Stimulated activated CD8-positive, alpha-beta memory T cell treated with anti-CD3 and anti-CD28 coated beads, Interleukin-4, amount 100 ng/mL, for 4 hours (primary cell): ENCODE measurements at places on chromosomes 5 and 9.

DNA sequence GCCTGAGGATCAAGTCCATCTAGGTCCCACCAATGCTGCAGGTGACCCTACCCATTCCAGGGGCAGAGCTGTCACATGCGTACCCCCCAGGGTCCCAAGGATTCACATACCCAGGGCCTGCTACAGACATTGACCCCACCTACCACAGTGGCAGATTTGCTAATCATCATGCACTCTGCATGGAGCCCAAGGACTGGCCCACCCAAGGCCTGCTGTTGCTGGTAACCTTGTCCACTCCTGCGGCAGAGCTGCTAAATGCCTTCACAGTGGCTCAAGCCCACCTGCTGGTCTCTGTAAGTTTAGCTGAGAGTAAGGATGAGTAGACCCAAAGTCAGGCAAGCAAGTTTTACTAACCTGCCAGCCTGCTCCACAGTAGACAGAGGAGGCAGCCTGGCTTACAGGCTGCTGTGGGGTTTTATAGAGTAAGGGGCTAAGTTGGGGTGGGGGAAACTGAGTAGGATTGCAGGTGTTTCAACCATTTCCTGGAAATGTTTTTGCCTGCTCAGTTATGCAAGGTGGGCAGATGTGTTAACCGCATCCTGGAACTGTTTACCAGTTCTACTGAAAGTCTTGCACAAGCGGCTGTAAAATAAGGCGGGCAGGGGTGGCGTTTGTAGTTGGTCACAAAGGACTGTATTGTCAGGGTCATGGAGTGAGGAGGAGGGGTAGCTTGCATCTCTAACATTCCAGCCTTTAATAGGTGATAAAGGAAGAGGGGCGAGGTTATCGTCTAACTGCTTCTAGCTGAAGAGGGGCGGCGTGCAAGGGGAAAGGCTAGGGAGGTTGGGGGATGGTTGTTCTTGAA is 2163.5 kb upstream of the WWC1 start:
- DNase-seq: no peak

DNA sequence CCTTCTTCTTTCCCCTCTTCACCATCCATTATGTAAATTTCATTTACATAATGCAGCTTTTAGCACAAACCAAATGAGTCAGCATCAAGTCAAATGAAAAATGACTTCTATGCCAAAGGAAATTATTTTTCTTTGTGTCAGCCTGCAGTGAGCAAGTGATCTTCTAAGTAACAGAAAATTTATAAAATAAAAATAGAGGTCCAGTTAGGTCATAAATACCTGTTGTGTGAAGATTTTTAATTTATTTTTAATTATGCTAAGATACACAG is 16.7 kb upstream of the THG1L start:
- DNase-seq: no peak

DNA sequence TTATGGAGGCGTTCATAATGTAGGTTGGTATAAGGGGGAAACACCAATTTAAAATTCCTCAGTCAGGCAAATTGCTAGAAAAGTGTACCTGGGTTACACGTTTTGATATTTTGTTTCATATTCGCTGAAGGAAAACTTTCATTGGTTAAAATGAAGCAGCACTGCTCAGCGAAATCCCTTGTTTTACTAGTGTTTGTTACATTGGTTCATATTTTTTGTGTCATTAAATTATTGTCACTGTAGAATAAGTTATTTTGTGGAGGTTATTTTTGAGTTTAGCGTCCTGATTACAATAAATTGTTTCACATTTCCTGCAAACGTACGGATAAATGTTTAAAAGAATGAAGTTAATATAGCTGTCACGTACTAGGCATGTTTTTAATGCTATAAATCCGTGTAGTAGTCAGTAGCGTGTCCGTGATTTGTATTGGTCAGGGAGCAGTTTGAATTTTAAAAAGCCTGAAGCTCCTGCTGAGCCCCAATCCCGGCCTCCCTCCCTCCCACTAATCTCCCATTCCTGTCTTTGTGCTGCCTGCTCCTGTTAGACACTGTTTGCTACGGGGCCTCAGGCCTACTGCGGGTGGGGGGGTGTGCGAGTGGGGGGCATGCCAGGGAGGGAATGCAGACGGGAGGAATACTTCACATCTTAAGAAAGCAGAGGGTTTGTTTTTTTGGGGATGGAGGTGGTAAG is 2.0 kb downstream of the NIPBL start:
- DNase-seq: no peak

DNA sequence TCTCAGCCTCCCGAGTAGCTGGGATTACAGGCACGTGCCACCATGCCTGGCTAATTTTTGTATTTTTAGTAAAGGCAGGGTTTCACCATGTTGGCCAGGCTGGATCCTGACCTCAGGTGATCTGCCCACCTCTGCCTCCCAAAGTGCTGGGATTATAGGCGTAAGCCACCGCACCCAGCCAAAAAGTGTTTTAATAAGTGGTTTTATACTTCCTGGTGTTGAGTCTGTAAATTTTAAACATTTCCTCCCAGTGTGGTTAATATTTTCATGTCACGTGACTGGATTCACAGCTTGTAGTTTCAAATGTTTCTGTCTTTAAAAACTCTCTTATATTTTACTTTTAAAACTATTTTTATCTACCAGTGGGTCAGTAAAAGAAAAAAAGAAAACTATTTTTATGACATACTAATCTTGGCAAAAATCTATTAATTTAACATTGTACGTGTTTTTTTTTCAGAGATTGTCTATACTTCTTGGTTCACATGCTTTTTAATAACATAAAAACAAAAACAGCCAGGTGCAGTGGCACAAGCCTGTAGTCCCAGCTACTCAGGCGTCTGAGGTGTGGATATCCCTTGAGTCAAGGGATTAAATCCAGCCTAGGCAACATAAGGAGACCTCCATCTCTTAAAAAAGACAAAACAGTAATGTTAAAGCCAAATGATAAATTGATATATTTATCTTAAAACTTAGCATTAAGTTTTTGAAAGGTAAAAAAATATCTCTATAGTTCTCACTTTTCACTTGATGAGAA is 117.1 kb downstream of the DMXL1 start:
- DNase-seq: no peak

DNA sequence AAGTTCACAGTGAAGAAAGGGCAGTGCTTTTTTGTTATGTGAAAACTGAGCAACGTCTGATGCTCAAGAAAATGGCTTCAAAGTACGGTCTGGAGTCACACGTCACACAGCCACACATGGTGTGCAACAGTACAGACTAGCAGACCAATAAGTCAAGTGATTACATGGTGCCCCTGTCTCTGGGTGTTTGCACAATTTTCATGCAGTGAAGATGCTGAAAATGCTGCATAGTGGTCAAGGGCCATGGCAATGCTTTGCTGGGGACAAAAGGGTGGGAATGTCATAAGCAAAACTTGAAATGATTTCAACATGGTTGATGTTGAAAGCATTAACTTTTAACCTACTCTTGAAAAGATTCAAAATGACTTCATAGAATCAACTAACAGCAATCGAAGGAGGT is 231.2 kb downstream of the EBF1 start:
- no peak for DNase-seq

- DNase-seq: no peak
Observed at GRCh38 chr9:33489066-33489465, 15.3 kb upstream of the NOL6 start.

GRCh38 chr9:121924700-121925099 is 168.4 kb downstream of the TTLL11 start:
- no peak for DNase-seq

DNA sequence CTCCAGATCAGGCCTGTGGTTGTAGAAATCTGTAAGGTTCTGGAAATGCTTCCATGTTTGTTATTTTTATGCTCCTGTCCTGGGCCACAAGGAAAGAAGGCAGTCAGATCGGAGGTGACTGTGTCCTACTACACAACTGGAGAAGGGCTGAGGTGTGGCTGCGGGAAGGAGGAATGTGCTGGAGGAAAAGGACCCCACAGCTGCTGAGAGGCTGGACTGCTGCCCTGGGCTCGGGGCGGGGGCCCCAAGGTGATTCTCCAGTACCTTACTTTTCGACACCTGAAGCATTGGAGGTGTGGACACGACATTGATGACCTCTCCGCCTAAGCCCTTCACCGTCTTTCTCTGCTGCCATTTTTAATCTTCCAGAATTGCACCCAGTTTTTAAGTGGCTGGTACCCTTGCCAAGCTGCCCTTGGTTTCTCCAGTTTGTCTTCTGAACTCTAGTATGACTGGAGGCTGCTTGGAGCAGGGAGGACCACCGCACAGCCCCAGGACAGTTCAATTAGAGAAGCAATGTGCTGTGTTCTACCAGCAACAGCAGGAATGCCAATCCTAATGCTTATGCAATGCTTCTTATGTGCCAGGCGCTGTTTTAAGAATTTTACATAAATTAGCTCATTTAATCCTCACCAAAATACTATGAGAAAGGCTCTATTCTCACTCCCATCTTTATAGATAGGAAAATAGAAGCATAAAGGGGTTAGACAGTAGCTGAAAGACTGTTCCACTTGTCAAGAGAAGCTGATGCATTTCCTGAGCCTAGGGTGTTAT is 13.5 kb upstream of the ANKRD33B start:
- no peak for DNase-seq

- no peak for DNase-seq
Observed at GRCh38 chr9:130129432-130130061, 42.7 kb upstream of the NCS1 start.

- no peak for DNase-seq
Observed at GRCh38 chr5:127958421-127959011, 125.0 kb upstream of the SLC12A2 start.

DNA sequence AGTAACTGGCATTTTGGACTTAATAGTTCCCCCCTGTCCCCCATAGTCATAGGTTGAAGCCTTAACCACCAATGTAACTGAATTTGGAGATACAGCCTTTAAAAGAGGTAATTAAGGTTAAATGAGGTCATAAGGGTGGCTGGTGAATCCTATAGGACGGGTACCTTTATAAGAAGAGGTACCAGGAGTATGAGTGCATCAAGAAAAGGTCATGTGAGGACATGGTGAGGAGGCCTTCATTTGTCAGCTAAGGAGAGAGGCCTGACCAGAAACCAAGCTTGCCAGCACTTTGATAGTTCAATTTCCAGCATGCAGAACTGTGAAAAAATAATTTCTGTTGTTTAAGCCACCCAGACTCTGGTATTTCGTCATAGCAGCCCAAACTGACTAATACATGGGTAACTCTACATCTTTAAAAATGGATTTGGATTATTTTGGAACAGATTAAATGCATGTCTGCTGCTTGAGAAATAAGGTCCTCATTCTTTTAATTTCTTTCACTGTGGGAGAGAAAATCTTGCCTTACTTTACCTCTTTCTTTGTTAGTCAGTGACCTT is 9.7 kb downstream of the RASA1 start:
- no peak for DNase-seq

- no peak for DNase-seq
Observed at GRCh38 chr9:123383512-123384170, 27.6 kb downstream of the CRB2 start.

GRCh38 chr5:93794954-93795353 is 53.6 kb upstream of the POU5F2 start:
- no peak for DNase-seq

GRCh38 chr9:91530829-91531228 is 107.2 kb upstream of the NFIL3 start:
- no peak for DNase-seq

DNA sequence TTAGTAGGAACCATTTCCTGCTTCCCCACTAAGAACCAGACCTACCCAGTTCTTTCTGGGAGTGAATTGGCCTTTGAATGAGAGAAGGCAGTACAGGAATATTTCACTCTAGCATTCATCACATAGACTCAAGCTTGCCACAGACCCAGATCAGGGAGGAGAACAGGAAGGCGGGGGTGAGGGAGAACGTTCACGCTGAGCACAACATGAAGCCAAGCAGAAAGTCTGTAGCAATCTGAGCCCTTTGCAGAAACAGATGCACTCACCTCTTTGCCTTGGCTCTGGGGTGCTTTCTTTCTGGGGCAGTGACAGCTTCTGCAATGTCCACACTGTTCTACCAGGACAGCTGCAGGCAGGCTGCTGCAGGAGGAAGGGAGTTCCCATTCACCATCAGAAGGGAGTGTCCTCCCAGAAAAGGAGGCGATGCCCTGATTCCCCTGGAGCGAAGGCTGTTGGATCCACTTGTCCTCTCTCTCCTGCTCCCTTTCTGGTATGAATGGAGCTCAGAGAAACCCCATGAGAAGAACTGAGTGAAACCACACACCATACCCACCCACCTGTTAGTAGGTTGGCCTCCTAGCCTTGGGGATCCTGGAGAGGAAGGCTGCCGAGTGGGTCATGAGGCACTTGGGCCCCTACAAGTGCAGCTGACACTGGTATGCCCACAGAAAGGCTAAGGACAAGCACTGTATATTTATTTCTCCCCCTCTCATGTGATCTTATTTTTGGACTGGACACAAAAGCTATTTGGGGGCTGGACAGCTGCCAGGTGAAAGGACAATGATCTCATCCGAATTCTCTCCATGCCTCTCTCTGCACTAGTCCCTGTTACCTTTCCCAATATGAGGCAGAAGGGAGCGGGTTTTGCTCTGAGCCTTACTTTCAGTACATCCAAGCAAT is 11.7 kb upstream of the FGF1 start:
- no peak for DNase-seq

GRCh38 chr5:104177651-104178050 is 615.1 kb upstream of the NUDT12 start:
- DNase-seq: no peak

GRCh38 chr5:173883347-173883924 is 4.7 kb upstream of the CPEB4 start:
- DNase-seq: no peak

DNA sequence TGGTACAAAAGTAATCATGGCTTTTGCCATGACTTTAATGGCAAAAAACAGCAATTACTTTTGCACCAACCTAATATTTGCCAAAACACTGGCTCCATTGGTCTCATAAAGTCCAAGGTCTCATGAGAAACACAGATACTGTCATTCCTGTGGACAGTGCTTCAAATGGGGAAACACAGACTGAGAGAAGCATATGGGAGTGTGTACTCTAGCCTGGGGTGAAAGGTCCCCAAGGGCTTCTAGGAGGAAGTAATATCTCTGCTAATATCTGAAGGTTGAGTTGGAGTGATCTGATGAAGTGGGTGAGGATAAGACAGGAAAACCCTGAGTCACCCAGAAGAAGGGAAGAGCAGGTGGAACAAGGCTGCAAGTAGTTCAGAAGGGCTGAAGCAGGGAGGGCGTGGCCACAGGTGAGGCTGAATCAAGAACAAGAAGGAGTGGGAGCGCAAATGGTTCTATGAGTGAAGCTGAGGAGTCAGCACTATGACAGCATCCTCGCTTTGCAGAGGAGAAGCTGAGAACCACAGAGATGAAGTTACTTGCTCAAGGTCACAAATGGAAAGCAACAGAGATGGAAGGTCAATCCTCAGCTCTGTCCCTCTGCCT is 164.1 kb downstream of the ASTN2 start:
- no peak for DNase-seq

DNA sequence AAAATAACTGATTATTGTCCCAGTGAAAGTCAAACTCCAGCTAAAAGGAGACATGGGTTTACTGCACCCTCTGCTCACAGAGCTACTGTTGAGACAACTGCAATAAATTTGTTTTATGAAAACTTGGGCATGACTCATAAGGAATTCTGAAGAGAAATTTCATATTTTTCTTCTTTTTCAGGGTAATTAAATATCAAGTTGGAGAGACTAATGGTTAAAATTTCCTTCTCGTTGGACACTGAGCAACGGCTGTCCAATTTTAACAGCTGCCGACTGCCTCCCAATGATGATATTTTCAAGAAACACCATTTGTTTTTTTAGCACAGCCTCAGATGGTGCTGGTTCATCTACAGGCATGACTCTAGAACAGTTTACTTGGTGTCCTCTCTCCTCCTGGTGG is 259.2 kb upstream of the RGMB start:
- DNase-seq: no peak

GRCh38 chr5:113057557-113057984 is 81.0 kb downstream of the DCP2 start:
- no peak for DNase-seq
